ENCODE measurements at places on chromosomes 3 and 15. TPM values are rescaled to one million over a fixed set of nuclear protein-coding genes. Genes with fewer than 3 reads are reported as not detected.

DNA sequence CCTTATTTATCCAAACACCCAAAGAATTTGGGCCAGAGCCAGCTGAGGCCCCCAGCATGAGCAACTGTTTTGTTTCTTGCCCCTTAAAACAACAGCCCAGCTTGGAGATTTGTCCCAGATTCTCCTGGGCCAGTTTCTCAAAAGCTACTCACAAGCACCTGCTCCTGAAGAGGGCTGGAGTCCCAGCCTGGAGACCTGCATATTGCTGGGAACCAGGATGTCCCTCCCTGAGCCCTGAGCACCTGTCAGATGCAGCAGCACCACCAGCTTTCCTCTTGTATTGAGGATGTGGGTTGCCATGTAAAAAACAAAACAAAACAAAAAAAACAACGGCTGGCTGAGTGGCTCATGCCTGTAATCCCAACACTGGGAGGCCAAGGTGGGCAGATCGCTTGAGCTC is 7.0 kb upstream of the RFT1 start:
- no peak overlapping the region for H3K4me3 ChIP-seq
- H3K4me1 ChIP-seq: peaks cover 7% of the 10 kb centered on the region
- no peak overlapping the region for H3K27ac ChIP-seq
- no peaks in the 10 kb centered on the region for H3K27me3 ChIP-seq
- no peak for DNase-seq

DNA sequence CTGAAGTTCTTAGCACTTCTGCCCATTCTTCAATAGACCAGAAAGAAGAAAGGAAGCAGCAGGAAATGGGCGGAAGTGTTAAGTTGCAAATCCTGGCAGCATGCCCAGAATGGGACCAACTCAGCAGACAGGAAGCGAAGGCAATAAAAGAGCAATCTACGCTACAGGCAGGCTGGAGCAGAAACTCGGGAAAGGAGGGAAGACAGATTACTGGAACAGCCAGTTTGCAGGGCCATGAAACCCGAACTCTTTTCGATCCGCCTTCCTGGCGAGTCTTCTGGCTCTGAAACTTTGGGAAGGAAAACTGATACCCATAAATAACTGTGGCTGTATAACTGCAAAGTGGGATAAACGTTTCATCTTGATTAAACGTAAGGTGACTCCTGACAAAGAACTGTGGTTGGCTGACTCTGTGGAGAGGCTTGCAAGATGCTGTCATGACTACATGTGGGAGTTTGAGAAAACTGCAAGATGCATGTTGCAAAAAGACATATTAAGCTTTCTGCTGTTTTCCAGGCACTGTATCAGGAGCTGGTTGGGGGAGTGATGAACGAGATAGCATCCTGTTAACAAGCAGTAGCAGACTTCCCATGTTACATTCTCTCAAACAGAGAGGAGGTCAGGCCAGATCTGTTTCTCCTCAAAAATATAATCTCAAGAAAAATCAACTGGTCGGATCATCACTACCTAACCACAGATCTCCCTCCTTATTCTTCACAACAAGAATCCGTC is 67.8 kb downstream of the FMN1 start:
- DNase-seq: peak; percentile 94
- no peaks in the 10 kb centered on the region for H3K27me3 ChIP-seq
- H3K4me3 ChIP-seq: peak overlapping the region; percentile 41

- no peaks in the 10 kb centered on the region for H3K36me3 ChIP-seq
- H3K27me3 ChIP-seq: no peaks in the 10 kb centered on the region
- no peak overlapping the region for H3K27ac ChIP-seq
- DNase-seq: no peak
Observed at GRCh38 chr3:86175593-86176444, 815.1 kb downstream of the VGLL3 start.

DNA sequence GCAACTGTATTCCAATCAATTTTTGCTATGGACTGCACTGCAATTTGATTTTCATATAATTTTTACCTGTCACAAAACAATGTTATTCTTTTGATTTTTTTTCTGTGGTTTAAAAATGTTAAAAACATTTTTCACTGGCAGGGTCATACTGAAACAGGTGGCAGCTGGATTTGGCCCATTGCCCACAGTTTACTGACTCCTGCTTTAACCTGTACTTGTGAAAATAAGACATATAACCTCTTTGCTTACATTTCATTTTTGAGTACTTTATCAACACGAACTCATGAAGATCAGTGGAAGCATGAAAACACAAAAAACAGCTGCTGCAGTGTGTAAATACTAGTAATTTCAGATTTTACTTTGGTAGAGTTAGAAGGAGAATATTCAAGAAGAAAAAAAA is 313.1 kb downstream of the WDR72 start:
- no peaks in the 10 kb centered on the region for H3K36me3 ChIP-seq
- no peaks in the 10 kb centered on the region for H3K27me3 ChIP-seq
- H3K27ac ChIP-seq: no peak overlapping the region

DNA sequence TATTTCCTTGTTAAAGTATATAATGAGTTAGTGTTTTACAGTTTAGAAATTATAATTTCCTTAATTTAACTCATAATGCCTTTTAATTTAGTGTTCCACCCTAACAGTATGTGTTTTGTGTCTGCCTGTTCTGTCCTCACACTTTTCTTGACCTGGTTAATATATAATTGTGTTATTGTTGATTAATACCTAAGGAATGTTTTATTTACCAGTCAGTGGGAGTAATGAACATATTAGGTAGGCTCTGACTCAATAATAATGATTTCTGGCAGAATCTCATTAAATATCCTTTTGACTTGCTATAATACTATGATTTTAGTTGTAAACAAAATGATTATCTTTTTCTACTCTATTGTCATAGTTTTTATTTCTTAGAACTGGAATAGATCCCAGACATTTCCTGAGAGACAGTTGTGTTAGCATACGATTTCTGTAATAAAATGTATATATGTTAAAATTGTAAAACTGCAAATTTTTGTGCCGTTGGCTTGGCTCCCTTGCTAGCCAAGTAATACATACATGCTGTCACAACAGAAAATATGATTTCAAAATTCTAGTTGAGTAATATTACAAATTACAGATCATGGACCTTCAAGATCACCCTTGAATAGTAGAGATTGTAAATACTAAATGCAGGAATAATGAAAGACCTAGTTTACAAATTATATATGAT is 51.9 kb downstream of the RASA2 start:
- no peak overlapping the region for H3K4me3 ChIP-seq
- H3K36me3 ChIP-seq: peaks cover 43% of the 10 kb centered on the region
- DNase-seq: peak; percentile 42
- H3K27me3 ChIP-seq: no peaks in the 10 kb centered on the region

- no peak overlapping the region for H3K4me3 ChIP-seq
- DNase-seq: no peak
- H3K27me3 ChIP-seq: no peaks in the 10 kb centered on the region
- no peaks in the 10 kb centered on the region for H3K36me3 ChIP-seq
Observed at GRCh38 chr15:83850015-83850414, 196.1 kb downstream of the ADAMTSL3 start.

Gene ARHGAP31
- 15.3 TPM for total RNA-seq

- peak; percentile 91 for DNase-seq
- H3K36me3 ChIP-seq: no peaks in the 10 kb centered on the region
- H3K4me3 ChIP-seq: peak overlapping the region; percentile 17
- peaks cover 47% of the 10 kb centered on the region for H3K4me1 ChIP-seq
- H3K27ac ChIP-seq: peak overlapping the region; percentile 67
- H3K27me3 ChIP-seq: no peaks in the 10 kb centered on the region
Observed at GRCh38 chr3:149589332-149589731, 68.5 kb downstream of the WWTR1 start.

DNA sequence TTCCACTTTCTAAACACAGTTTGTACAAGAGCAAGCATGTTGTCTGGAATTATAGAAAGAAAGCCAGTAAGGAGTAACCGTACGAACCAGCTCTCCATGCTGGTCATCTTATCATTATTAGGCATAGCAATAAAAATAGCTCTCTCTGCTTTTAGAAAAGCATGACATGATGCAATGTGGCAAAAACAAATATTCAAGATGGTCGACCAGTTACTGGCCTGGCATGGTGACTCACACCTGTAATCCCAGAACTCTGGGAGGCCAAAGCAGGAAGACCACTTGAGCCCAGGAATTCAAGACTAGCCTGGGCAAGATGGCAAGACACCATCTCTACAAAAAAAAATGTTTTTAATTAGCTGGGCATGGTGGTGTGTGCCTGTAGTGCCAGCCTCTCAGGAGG is 2.6 kb upstream of the MAP4 start:
- H3K36me3 ChIP-seq: no peaks in the 10 kb centered on the region
- H3K27me3 ChIP-seq: no peaks in the 10 kb centered on the region
- peak overlapping the region; percentile 53 for H3K27ac ChIP-seq
- H3K4me1 ChIP-seq: peaks cover 66% of the 10 kb centered on the region
- DNase-seq: peak; percentile 72

DNA sequence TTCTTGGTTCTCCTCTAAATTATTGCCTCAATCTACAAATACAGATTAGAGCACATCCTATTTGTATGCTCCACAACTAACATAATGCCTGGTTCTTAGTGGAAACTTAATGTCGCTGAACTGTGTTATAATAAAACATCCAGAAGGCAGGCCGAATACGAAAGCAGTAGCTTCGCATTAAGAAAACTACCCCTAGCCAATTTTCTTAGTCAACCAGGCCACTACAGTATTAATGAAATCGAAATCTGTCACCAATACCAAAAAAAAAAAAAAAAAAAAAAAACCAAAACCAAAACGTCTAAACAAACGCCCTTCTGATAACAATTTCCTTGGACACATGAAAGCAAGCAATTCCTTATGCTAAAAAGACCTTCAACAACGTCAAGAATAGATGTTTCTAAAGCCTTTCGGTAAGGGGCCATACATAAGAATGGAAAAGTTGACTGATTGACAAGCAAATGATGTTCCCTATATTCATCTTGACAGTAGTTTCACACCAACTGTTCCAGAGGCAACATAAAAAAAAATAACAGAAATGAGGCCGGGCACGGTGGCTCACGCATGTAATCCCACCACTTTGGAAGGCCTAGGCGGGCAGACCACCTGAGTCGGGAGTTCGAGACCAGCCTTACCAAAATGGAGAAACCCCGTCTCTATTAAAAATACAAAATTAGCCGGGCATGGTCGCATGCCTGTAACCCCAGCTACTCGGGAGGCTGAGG is 1.3 kb downstream of the DENND6A start:
- no peaks in the 10 kb centered on the region for H3K27me3 ChIP-seq
- H3K27ac ChIP-seq: peak overlapping the region; percentile 89
- H3K4me3 ChIP-seq: peak overlapping the region; percentile 77
- peak; percentile 51 for DNase-seq
- H3K4me1 ChIP-seq: peaks cover 13% of the 10 kb centered on the region
- H3K36me3 ChIP-seq: no peaks in the 10 kb centered on the region

DNA sequence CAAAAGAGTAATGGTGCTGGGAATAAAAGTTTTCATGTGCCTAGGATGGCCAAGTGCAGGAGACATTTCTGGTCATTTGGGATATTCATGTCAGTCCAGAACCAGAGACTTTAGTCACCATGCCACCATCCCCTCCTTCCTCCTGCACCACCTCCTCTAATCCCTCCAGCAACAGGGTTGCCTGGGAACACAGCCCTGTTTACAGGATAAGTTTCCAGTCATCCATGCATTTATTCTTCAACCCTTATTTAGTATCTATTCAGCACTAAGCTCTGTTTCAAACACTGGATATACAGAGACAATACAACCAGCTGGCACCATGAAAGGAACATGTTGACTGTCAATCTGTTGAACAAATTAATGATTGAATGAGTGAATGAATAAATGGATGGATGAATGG is 211.7 kb downstream of the CLSTN2 start:
- H3K27ac ChIP-seq: no peak overlapping the region
- no peaks in the 10 kb centered on the region for H3K4me1 ChIP-seq
- H3K4me3 ChIP-seq: no peak overlapping the region
- H3K27me3 ChIP-seq: no peaks in the 10 kb centered on the region
- DNase-seq: no peak

Gene CLEC3B
- total RNA-seq: 45.4 TPM

DNA sequence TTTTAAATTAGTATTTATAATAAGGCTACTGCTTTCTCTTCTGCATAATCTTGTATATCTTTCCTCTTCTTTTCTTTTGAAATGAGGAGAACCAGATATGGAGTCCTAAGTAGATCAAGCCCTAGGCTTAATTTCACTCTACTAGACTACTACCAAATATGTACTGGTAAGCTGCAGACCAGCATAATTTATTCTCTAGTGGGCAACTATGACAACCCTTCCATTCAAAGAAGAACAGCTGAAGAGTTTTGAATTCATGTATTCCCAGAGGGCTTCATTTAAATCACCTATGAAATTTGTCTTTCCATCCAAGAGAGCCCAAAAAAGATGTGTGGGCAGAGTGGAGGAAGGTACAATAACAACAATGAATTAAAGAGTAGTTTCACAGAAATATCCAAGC is 10.0 kb downstream of the RAD18 start:
- DNase-seq: no peak
- peaks cover 4% of the 10 kb centered on the region for H3K36me3 ChIP-seq
- H3K27ac ChIP-seq: no peak overlapping the region
- H3K4me1 ChIP-seq: peaks cover 15% of the 10 kb centered on the region

DNA sequence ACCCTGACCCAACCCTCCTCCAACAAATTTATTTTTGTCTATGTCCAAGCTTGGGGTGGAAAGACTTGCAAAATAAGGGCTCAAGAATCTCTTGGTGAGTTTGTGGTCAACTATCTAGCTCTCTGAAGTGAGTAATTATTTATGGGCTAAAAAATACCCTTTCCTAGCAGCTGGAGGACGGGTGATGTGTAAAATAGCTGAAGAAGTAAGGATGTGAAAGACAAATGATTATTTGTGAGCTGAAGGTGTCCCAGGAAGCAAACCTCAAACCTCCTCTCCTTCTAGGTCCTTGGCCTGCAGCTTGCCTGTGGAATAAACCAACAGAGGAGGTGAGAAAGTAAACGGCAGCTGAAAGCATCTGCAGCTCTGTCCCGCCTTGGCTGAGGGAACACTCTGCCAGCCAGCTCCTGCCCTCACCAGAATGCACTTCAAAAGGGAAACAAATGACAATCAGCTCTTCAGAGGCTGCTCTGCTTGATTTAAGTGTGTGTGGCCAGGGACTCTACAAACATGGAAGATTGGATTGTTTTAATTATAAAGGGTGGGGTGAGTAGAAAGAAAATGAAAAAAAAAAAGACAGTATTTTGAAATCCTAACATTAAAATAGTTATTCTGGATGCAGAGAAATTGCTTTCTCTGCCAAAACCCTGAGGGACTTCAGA is 60.3 kb downstream of the TM4SF4 start:
- peak; percentile 72 for DNase-seq
- H3K4me3 ChIP-seq: peak overlapping the region; percentile 60
- H3K36me3 ChIP-seq: no peaks in the 10 kb centered on the region
- H3K27me3 ChIP-seq: no peaks in the 10 kb centered on the region

Gene POLR2M
- 226 TPM for total RNA-seq

Gene NRROS
- not detected for total RNA-seq

Data from GM23248 (cell line).